ENCODE measurements at places on chromosomes 3 and 15.

GRCh38 chr3:54988838-54989630 lies 61.2 kb upstream of the LRTM1 start:
- no peak for DNase-seq

DNA sequence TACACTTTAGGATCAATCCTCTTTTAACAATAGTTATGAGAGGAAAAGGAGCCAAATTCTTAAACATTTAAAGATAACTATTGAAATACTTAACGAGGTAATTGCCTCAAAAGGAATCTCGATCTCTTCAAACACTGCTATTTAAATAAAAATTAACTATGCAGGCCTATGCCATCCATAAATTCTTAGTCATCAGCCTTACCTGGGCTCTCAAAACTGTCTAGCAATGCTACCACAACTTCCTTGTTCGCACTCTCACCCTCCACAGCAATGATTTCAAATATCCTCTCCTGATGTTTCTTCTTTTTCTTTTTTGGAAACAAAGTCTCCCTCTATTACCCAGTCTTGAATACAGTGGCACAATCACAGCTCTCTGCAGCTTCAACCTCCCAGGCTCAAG lies 12.3 kb downstream of the ETFA start:
- DNase-seq = no peak

DNA sequence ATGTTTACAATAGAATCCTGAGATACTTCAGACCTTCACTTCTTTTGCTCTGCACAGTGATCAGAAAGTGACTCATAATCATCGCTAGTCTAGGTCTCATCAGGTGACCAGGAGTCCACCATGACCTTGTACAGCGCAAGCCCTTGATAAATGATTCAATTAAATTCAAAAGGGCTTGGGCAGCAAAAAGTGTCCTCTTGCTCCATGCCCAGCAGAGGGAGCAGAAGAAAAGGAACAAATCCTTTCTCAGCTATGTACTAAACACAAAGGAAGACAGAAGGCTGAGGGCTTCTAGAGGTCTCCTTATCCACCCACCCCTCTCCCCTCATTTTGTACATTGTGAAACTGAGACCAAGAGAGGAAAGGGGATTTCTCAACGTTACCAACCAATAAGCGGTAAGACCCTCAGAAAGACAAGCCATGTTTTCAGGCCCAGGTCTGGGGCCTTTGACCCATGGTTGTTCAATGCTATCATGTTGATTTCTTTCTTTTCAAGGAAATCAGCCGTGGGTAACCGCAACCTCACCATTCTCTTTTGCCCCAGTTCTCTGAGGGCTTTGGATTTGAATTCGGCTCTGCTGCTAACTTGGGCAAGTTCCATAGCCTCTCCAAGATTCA lies 74.8 kb downstream of the AQP9 start:
- no peak for DNase-seq

DNA sequence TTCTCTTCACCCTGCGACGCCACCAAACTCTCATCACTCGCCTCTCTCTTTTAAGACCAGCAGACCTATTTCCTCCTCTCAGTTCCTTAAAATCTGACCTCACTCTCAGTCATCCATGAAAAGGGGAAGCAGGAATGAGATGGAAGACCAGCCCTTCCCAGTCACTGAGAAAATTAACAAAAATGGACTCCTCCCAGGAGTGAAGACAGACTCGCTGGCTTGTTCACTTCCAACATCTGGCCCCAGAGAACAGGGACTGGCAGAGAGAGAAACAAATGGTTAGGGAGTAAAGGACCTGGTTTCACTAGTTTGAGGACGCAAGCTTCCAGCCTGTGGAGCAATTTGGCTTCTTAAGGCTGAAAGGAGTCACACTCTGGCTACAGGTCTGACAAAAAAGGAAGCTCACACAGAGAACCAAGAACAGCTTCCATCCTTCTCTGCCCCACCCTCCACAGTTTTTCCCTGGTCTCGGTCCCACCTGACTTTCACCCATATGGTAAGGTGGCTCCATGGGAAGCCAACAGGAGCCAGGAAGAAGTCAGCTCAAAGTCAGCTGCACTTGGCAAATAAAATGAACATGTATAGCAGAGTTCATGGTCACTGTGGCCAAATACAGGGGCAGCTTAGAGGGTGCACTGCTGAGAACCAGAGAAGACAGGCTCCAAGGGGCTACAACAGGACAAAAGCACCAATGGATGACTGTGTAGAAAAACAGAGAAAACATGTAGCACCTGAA lies 57.2 kb downstream of the ITGB5 start:
- DNase-seq = no peak

DNA sequence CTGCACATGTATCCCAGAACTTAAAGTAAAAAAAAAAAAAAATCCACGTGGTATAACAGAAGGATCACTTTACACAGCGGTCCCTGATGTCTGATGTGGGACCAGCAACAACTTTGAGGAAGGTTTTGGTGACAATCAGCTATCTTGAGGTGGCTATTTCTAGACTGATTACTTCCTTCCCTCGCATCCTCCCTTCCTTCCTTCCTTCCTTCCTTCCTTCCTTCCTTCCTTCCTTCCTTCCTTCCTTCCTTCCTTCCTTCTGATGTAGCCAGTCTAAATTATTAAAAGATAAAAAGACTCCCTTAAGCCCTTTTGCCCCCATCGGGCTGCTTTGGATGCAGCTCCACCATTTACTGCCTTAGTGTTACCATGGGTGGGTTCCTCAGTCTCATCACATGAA lies 14.9 kb downstream of the SORD start:
- DNase-seq = no peak

DNA sequence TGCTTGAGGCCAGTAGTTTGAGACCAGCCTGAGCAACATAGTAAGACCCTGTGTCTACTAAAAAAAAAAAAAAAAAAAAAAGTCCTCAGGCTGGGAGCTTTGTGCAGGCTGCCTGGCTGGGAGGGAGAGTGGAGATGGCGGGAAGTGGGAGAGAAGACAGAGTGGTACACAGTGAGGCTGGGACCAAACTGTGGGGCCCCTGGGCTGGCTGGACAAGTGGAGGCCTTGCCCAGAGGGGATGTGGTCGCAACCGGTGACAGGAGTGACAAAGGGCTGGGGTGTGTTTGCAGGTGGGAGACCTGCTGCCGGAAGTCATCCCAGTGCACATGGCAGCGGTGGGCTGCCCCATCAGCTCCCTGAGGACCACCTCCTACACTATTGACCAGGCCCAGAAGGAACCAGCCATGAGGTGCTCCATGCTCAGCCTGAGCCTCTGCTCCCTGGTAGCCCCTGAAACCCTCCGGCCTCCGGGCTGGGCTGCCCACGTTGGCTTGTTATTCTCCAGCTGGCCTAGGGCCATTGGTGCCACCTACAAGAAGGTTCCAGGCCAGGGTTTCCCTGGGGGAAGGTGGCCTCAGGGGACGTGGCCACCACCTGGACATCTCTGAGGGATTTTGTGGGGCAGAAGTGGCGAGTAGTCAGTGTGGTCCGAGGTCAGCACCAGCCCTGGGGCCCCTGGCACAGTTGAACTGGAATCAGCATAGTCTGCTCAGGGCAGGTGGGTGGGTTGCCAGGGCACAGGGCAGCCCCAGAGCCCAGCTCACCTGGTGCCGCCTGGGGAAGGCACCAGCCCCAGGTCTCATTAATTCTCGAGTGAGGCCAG lies 22.7 kb downstream of the ACAA1 start:
- DNase-seq = no peak

Data from activated CD4-positive, alpha-beta T cell treated with anti-CD3 and anti-CD28 coated beads, Interleukin-2, amount 50 U/mL, for 4 hours (primary cell).